ENCODE measurements at places on chromosomes 1 and 21.
A peak's percentile ranks its signal among the peaks of the same experiment; 100 is the strongest.

DNA sequence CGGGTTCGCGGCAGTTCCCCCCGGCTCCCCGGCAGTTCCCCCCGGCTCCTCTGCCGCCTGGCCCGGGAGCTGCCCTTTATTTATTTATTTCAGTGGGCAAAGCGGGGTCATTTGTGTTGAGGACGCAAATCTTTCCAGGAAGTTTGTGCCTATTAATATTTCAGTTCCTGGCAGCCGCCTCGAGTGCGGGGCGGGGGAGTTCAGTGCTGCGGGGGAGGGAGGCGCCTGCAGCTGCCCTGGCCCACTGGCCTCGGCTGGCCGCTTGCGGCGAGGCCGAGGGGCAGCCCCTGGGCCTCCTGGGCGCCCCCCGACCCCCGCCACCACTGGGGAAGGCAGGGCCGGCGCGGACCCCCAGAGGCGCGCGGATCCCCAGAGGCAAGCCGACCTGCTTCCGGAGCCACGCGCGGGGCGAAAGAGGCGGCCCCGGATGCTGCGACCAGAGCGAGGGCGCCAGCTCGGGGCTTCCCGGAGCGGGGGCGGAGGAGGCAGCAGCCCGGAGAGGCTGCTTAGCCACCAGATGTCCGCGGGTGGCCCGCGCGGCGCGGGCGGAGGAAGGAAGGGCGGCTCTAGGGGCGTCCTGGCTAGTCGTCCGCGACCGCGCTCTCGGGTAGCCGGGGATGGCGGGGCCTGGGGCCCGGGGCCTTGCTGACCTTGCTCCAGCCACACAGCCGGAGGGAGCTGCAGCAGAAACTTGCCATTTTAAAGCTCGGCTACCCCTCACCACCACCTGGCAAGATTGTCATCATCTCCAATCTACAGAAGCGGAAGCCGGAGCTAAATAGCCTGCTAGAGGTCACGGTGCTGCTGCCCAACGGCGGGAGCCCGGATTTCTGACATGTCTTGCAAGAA lies 48.0 kb downstream of the H3-3A start:
- peak; percentile 82 for DNase-seq

DNA sequence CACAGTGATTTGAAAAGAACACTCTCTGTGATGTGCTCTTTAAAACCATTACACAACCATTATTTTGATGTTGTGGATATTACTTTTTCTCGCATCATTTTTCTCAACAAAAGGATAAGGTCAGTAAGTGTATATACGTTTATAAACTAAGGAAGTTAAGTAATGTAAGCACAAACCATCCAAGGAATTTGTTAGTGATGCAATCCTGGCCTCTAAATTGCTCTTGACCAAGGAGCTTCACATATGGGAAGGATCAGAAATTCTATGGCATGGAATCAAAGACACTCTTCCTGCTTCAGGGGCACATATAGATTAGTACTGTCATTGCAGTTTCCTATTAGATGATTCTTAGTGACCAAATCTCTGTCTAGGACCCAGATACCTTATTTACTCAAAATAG lies 3.6 kb upstream of the PPP2R5A start:
- DNase-seq, result peak; percentile 79

- no peak for DNase-seq
Measured at GRCh38 chr1:1430114-1430982, 5.1 kb upstream of the VWA1 start.

GRCh38 chr1:201430776-201431175 lies 9.2 kb upstream of the TNNI1 start:
- DNase-seq, result no peak

- peak; percentile 75 for DNase-seq
Measured at GRCh38 chr1:186681801-186682200, 1.6 kb upstream of the PTGS2 start.

- DNase-seq, result no peak
Measured at GRCh38 chr1:47781171-47781959, 215.8 kb downstream of the TRABD2B start.

All from adipocyte (in vitro differentiated cells).